ENCODE measurements at places on chromosomes 3 and 15.

- DNase-seq, result no peak
These were observed 308.1 kb upstream of the COL8A1 start for GRCh38 chr3:99330281-99330680.

- peak; percentile 4 for DNase-seq
These were observed 152.2 kb downstream of the ALCAM start for GRCh38 chr3:105518806-105519418.

DNA sequence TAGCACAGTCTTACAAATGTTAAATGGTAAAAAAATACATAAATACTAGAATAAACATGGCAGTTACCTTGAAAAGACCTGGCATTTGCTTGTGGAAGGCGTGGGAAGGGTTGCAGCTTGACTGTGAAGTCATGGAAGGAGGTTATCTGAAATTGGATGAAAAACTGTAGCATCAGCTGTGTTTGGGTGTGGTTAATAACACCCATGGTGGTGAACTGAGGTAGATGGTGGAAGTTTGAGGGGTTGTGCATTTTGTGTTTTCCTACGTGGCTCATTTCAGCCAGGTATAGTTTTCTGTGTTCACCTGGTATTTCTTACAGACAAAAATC lies 46.5 kb downstream of the PSMD6 start:
- DNase-seq, result no peak

DNA sequence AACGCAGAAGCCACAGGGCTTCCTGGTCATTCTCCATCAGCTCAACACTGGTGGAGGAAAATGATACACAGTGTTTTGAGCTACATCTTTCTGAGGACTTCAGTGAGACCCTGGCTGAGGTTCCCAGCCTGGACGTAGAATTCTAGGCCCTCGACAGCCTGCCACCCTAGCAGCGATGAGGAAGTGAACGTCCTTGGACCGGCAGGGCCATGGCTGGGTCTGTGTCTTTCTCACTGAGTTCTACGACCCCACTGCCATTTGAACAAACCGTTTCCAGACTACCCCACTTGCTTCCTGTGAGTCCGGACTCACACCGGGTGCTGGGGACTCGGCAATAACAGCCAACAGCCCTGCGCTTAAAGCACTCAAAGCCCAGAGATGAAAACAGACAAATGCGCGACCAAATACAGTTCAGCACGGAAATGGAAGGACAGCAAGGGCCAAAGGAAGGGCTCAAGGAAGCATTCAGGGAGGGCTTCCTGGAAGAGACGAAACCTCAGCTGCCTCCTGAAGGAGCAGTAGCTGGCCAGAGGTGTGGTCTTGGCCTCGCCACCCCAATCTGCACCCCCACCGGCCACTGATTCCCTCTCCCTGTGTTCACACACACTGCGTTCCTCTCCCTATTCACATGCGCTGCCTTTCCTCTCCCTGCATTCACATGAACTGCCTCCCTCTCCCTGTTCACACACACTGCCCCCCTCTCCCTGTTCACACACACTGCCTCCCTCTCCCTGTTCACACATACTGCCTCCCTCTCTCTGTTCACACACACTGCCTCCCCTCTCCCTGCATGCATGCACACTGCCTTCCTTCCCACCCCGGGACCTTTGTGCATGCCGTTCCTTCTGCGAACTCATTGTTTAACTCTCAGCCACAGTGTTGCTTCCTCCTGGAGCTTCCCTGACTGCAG lies 136.3 kb upstream of the PRR20G start:
- DNase-seq, result no peak

GRCh38 chr3:188827103-188827502 lies 344.7 kb upstream of the TPRG1 start:
- DNase-seq, result no peak

DNA sequence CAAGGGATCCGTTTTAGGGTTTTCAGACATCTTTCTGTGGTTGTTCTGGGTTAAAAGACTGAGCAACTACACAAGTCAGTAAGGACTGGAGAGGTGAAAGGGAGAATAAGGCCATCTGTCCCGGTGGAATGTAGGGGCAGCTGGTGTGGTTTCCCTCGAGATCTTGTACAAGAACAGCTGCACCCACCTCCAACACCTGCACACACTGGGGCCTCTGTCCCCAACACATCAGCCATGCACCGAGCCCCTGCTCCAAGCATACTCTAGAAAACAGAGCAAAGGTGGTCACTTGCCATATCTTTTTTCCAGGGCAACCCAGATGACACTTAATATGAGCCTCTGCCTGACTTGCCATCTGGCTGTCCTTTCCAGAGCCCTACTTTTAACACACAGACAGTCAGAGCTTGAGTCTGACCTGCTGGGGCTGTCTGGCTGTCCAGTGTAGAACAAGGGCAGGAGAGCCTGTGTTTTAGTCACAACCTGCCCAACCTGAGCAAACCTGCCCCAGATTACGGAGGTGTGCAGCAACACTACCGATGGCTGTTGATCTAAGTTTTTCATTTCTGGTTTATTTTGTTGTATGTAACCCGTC lies 12.2 kb downstream of the MAN2A2 start:
- DNase-seq, result no peak

GRCh38 chr3:100331660-100332059 lies 2.9 kb upstream of the NIT2 start:
- no peak for DNase-seq

DNA sequence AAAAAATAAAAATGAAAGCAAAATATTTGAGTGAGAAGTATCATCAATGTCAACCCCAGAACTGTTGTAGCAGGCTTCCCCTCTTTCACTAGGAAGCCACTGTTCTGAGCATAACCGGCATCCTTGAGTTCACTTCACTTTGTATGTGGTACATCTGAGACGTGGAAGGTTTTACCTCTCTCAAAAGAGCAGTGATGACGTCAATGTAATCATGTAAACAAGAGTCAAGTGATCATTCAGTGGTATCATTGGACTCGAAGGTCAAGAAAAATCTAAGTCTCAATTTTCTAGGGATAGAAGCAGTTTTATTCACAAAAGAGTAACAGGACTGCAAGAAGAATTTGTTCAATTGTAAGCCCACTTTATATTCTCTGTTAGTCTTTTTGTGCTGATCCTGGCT lies 339.8 kb upstream of the THRB start:
- no peak for DNase-seq

DNA sequence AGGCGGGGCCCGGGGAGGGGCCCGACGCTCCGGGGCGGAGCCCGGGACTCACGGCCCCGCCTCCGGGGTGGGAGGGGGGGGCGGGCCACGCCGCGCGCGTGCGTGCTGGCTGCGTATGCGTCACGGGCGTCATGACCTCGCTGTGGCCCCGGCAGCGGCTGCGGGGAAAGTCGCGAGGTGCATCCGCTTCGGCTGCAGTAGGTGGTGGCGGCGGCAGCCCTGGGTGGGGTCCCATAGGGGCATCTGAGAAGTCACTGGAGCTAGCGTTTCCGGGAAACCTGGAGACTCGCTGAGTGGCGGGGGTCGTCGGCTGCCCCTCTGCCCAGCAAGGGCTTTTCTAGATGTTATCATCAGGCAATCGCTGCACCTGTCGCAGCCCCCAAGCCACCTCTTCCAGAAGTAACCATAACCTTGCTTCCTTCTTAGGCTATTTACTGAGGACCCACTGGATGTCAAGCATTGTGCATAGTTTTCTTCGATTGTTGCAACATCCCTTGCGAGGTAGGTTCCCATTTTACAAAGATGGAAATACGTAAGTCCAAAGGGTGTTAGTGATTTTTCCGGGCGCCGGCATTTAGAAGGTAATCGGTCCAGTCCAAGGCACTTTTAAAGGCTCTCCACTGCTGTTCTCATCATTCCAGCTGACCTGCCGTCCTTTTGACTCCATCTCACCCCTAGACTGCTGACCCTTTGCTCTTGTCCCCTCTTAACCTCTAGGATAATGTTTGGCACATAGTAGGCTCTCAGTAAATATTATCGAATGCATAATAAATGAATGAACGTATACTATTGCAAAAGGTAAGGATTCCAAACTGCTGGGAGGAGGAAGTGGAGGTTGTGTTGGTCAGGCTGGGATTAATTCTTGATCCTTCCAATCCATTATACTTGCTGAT lies at the start of gene GDPGP1:
Gene GDPGP1, plus strand, starts transcription at position 114 of the 893 bp plus-strand sequence. CDS start 6,700 bp downstream, outside the sequence.
- DNase-seq, result no peak

- DNase-seq, result peak; percentile 82
These were observed 50.3 kb downstream of the LHFPL4 start for GRCh38 chr3:9503283-9503682.

- peak; percentile 53 for DNase-seq
These were observed 6.3 kb downstream of the CLK3 start for GRCh38 chr15:74621936-74622335.

DNA sequence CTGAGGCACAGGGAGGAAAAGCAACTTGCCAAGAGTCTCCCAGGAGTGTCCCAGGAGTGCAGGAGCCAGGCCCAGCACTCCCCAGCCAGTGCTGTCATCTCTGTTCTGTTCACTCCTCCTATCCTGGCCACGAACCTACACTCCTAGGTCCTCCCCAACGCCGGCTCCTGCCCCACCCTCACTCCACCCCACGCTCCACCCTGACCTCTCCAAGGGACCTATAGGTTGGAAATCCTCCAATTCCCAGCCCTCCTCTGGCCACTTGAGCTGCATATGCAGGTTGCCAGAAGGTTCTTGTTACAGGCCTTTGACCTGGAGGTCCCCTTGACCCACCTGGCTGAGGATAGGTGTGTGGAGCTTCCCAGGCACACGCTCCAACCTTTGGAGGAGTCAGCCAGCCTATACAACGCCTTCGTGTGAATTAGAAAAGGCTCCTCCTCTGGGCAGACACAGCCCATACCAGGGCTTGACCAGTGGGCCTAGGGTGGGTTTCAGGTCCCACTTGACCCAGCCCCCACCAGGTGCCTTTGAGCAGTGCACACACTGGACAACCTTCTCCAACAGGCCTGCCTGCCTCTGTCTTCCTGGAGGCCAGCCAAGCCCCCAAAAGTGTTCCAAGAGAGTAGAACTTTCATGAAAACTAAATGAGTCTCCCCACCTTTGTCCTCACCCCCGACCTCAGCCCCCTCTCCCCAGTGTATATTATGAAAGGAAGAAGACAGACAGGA lies 167.2 kb upstream of the TLE3 start:
- no peak for DNase-seq

DNA sequence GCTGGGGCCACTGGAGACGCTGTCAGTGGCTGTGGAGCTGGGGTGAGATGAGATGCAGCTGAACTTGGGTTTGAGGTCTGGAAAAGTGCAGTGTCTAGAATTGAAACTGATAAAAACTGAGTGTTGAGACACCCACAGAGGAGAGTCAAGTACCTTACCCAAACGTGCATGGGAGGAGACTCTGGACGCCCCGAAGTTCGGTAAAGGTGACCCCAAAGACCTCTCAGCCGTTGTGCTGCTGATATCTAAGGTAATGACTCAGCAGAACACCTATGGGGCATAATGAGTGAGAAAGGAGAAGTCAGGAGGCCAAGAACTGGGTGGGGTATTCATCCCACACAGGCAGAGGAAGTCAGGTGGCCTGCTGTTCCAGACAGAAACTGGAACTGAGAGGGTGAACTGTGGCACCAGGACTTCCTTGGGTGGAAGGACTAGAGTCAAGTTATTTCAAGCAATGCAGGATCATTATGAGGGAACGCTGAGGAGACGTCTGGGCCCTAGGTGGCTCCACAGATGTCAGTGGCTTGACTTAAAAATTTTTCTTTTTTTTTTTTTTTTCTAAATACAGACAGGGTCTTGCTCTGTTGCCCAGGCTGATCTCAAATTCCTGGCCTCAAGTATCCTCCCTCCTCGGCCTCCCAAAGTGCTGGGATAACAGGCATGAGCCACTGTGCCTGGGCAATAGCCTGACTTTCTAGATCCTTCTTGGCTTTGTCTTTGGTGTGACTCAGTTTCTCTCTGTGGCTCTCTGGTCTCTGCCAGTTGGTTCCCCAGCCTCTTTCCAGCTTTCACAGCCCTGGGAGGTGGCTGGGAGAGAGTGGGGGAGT lies 67.6 kb upstream of the GCNT3 start:
- peak; percentile 40 for DNase-seq

DNA sequence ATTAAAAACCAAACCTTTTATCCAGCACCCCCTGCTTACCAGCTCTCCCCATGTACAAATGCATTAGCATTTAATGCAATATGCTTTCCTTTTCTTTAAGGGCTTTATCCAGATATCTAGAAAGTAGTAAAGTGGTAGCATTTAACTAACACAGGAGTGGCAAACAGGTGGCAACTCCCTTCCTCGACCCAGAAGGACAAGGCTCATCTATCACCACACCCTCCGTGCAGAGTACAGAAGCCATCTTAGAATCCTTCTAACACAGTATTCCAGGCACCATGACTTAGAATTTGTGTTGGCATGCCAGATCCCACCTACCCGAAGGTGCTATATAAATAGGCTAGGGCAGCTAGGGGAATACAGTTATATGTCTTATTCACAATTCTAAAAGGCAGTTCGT lies 148.6 kb upstream of the NSMCE3 start:
- DNase-seq, result no peak

GRCh38 chr3:179832333-179832854 lies 179.6 kb downstream of the USP13 start:
- no peak for DNase-seq

- DNase-seq, result no peak
These were observed 63.9 kb downstream of the IMPG2 start for GRCh38 chr3:101256511-101256910.

GRCh38 chr3:161500068-161500796 lies 3.6 kb downstream of the OTOL1 start:
- no peak for DNase-seq

- DNase-seq, result no peak
These were observed 7.6 kb upstream of the TMF1 start for GRCh38 chr3:69059688-69060087.

DNA sequence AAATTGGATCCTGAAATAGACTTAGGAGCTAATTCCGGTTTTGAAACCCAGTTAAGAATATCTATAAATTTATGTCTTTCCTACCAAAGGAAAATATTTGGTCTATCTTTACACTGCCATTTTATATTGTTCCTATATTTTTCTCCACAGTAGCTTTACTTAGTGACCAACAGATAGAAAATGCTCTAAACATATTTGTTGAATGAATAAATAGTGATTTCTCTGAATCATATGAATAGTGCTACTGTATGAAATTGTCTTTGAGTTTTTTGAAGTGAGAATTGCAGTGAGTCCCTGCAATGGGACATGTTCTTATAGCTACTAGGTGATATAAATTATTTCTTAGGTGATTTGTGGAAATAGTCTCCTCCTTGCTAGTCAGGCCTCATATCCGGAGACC lies 18.5 kb upstream of the EID1 start:
- DNase-seq, result no peak

DNA sequence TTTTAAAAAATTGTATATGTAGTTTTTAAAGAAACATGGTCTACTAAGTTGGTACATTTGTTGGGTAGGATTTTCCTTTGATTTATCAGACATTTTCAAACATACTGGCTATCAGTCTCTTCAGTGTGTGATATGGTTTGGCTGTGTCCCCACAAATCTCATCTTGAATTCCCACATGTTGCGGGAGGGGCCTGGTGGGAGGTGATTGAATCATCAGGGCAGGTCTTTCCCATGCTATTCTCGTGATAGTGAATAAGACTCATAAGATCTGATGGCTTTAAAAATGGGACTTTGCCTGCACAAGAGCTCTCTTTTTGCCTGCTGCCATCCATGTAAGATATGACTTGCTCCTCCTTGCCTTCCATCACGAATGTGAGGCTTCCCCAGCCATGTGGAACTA lies 121.9 kb downstream of the ABI3BP start:
- no peak for DNase-seq

All from K562 (cell line).